AG09309 (cell line): ENCODE measurements at places on chromosomes 16 and 17.

- no peak for DNase-seq
Observed at GRCh38 chr16:88758227-88758943, 26.6 kb downstream of the PIEZO1 start.

- DNase-seq, result no peak
Observed at GRCh38 chr16:1155353-1156054, 2.6 kb downstream of the CACNA1H start.

GRCh38 chr17:34370997-34371395 lies 8.0 kb upstream of the CCL1 start:
- DNase-seq, result peak; percentile 11

DNA sequence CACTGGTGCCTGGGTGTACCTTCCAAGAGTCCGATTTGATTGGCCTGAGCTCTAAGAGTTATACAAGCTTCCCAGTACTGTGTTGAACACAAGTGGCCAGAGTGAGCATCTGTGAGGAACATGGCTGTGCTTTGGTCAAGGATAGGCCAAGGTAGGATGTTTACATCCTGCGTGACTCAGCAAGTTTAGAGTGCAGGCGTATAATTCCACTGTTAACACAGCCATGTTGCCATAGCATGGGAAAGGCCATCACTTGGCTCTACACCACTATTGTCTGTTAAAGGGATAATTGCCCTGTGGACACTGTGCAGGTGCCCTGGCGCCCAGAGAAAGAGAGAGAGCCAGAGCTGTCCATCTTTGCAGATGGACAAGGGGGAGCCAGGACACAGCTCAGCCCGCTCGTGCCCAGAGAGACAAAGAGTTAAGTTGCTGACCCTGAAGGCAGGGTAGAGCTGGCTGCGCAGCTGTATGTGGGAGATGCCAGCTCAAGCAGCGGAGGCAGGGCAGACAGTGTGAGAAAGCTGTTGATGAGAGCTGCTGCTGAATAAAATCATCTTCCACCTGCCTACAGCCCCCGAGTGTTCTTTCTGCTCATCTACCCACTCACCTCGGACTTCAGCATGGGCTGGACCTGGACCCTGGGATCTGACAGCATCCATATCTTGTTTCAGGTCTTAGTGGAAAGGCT lies 11.7 kb downstream of the CFAP52 start:
- no peak for DNase-seq

GRCh38 chr17:17603895-17604225 lies 12.4 kb upstream of the PEMT start:
- DNase-seq, result no peak

DNA sequence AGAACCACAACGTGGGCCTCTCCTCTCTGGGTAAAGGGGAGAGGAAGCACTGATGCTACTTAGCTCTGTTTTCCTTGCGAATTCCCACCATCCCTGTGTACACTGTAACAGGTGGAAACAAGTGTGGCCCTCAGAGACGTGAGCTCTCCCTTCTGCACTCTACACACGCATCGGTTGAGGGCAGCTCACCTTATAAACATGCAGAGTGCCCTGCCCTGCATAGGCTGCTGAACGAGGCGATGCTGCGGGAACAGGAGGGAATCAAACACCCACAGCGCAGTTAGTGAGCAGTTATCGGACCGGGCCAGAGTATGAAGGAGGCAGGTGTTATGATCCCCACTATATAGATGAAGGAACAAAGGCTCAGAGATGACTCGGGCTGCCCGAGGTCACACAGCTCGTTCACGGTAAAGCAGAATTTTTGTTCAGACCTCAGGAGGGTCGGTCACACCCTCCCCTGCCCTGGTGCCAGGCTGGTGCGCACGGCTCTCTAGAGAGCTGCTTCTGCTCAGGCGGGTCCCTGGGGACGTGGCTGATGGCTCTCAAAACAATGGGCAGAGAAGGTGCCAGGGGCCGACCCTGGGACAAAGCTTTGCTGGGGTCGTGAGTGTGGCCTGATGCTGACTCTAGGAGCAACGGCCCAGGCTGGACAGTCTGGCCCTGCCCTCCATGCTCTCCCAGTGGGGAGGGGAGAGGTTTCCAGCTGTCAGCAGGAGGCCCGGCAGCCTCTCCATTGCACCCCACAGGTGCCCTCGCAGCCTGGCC lies 68.5 kb downstream of the RPH3AL start:
- DNase-seq, result no peak

DNA sequence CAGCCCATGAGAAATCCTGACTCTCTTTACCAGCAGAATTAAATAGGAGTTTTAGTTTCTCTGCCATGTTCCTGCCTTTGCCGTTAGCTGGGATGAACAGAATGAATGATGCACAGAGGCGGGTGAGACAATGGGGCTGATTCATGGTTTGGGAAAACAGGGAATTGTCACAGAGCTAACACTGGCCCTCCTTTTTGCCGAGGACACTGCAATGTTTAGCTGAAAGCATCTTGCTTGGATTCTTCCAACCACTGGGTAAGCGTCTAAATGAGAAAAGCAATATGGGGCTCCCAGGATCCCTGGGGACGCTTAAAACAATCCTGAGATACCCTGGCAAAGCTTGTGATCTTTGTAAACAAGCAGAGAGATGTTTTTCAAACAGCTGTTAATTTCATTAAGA lies 12.8 kb upstream of the PAFAH1B1 start:
- no peak for DNase-seq

GRCh38 chr16:17302214-17302613 lies 168.5 kb downstream of the XYLT1 start:
- DNase-seq, result no peak

DNA sequence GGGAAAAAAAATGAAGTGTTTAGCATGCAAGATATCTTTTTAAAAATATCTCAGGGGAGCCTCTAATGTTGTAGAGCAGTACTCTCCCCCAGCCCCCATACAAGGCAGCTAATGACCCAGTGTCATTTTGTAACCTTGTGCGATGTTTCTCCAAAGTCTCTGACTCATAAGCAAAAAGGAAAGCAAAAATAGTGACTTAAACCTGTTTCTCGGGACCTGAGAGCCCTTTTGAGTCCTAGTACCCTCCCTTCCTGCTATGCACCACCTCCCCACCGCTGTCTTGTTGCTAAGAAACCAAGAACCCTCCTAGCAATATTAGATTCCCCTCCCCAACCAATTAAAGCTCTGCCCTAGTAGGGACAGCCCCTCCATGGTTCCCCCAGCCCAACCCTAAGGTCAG lies 2.8 kb downstream of the MYCBPAP start:
- DNase-seq, result no peak

DNA sequence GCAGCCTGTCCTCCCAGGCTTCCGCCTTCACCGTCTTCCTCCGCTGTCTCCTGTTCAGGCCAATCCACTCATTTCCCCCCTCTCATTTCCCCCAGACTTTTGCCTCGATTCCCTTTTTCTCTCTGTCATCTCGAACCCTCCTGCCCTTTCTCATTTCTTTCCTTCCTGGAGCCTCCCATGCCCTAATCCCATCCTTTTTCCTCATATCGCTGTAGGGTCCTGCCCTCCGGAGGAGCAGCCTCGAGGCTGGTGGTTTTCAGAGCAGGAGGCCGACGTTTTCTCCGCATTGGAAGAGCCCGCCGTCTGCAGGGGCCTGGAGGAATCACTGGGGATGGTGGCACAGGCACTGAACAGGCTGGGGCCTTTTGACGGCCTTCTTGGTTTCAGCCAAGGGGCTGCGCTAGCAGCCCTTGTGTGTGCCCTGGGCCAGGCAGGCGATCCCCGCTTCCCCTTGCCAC lies 597 bp downstream of the OVCA2 start:
- no peak for DNase-seq
